ENCODE measurements at places on chromosomes 13 and 19.

DNA sequence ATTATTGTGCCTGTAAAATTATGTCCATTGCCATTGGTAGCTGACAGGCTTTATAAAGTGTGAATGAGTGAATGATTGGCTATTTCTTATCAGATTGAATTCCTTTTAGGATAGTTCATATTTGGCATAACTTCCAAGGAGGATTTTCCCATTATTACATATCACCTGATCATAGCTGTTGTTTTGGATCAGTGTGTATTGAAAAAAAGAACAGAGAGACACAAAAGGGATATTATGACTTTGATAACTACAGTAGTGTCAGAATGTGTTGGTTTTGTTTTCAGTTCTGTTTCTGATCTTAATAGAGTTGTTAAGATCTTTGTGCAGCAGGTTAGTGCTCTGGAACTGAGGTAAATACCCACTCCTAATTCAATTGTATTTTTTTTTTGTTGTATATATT lies 103.8 kb downstream of the LRCH1 start:
- no peak for DNase-seq

- DNase-seq: peak; percentile 30
Measured at GRCh38 chr13:24161010-24161775, 673 bp downstream of the SPATA13 start.

- DNase-seq: no peak
Measured at GRCh38 chr19:50331994-50332243, 2.7 kb upstream of the KCNC3 start.

- DNase-seq: no peak
Measured at GRCh38 chr19:57441979-57442752, 7.0 kb downstream of the ZNF749 start.

DNA sequence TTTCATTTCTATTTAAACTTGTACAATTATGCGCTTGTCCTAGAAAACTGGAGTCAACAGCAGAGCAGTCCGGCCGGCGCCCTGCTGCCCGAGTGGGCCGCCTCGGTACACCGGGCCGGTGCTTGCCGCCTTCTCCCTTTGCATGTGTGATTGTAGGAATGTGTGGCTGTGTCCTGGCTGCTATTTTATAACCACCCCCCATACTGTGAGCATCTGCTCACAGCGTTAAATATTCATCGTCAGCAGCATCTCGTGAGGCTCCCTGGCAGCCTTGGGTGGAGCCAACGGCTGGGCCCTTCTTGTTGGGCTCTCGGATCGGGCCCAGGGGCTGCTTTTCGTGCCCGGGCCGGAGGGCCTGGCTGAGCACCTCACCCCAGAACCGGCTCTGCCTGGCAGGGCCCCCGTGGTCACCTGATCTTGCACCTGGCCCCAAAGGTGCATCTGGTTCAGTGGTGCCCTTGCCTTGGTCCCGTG lies 10.6 kb downstream of the PIAS4 start:
- DNase-seq: no peak

- no peak for DNase-seq
Measured at GRCh38 chr19:46217476-46217875, 12.1 kb upstream of the IGFL1 start.

- no peak for DNase-seq
Measured at GRCh38 chr13:22662771-22663170, 518.0 kb upstream of the SGCG start.
